ENCODE measurements at places on chromosomes 6 and 20.

GRCh38 chr6:7433121-7433617 lies 43.6 kb downstream of the RIOK1 start:
- DNase-seq: no peak

DNA sequence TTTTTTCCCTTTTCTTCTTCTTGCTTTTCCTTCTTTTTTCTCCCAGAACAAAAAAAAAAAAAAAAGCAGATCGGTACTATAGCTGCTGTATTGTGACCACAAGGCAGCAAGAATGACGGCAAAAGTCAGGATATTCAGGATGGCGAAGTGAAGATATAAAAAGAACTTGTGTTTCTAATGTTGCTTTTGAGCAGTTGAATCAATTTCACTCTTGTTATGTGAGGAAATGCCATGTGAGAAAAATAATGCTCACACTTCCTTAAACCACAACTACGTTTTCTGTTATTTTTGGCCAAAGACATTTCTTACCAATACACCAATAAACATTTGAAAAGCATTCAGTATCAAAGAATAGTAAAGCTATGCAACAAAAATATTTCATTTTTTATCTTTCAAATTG lies 510.5 kb downstream of the HACE1 start:
- no peak for DNase-seq

DNA sequence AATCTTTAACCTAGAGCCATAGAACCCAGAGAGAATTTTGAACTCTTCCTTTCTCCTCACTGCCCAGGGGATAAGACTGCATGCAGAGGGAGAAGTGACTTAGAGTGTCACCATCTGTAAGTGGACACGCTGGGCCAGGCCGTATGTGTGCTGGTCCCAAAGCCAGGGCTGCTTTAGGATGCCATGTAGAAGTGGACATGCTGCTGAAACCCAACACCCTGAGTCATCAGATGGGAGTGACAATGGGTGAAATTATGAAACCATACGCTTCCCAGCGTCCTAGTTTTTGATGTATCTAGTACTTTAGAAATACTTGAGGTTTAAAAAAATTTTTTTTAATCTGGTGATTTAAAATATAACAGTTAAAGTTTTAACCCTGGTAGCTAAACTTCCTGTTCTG lies 191.1 kb downstream of the FNDC1 start:
- DNase-seq: no peak

GRCh38 chr20:50704971-50705370 lies 13.6 kb upstream of the RIPOR3 start:
- no peak for DNase-seq

DNA sequence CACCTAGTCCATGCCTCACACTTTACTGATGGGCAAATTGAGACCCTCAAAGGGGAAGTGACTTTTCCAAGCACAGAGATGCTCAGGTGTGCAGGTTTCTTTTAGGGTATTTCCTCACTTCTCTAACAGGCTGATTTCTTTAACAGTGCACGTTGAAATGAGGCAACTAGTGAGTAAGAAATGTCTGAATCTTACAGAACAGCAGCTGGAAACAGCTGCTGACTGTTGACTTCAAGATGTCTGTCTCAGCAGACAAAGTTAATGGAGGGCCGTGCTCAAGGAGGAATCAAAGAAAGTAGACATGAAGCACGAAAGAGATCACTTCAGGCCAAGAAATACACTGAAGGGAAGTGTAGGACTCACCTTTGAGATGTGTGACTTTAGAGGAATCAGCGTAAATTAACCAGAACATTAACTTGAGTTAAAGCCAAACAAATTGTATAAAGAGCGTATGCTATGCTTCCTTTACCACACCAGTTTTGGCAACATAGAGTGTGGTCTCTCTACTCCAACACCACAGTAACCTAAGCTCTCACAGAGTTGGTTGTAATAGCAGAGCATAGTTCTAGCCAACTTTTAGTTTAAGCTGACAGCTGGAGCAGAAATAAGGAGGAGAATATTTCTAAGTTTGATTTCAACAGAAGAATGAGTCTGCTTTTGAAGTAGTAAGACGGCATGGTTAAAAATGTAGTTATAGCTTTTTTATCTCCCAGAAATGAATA lies 60.9 kb downstream of the SAMD3 start:
- no peak for DNase-seq

- no peak for DNase-seq
Observed at GRCh38 chr20:53463101-53463972, 130.3 kb downstream of the ZNF217 start.

DNA sequence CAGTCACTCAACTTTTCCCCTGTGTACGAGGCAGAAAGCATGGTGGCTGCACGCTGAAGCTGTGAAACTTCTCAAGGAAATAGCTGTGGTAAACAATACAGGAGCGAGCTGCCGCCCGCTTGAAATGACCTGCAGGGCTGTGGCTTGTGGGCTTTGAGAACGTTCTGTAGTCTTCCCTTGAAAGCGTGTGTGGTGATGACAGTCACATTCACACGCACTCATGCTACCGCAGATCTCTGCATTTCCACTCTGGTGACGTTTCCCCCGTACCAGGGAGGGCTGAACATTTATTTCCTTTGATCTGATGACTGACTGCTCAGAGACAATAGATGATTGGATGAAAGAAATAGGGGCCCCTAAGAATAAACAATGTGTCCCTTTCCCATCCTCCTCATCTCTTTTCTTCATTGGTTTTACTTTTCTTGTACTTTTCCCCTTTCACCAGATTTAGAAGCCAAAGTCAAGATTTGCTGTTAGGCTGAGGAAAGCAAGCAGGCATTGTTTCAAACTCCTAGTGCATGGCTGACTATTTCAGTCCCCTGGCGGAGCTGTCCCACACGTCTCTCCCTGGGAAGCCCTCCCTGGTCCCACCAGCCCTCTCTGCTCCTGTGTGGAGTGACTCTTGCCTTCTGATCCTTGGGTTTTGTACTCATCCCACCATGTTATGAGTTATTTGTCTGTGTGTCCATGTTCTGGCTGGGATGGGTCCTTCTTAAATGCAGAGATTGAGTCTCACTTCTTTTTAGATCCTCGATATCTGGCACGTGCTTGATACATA lies 3.9 kb downstream of the SYTL3 start:
- DNase-seq: peak; percentile 62

DNA sequence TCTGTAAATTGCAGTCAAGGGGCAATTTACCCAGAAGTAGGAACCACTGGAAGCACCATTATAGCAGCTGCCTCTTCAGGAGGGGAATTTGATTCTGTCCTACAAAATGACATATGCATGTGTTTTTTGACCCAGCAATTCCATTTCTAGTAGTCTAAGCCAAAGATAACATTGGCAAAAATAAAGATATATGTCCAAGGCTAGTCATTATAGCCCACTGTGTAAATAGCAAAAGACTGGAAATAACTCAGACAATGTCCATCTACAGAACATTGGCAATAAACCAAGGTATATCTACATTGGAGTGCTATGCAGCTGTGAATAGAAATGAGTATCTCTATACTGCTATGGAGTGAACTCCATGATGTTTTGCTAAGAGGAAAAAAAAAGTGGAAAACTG lies 12.5 kb upstream of the PANK2 start:
- DNase-seq: no peak

DNA sequence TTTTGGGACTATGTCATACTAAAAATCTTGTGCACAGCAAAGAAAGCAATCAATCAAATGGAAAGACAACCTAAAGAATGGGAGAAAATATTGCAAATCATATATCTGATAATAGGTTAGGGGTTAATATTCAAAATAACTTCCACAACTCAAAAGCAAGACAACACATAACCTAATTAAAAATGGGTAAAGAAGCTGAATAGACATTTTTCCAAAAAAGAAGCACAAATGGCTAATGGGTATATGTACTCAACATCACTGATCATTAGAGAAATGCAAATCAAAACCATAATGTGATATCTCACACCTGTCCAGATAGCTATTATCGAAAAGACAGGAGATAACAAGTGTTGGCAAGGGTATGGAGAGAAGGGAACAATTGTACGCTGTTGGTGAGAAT lies 53.0 kb downstream of the SYCP2L start:
- DNase-seq: no peak

DNA sequence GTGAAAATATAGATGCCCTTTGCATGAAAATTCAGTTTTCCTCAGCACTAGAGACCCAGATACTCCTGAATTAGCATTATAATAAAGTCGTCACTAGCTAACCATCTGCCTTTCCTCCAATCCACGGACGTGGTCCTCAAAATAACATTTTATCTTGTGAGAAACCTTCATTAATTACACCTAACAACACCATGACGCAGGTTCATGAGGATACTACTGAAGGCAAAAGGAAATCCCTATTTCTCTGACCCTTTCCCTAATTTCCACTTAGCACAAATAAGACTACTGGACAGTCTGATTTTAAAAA lies 1.3 kb upstream of the PNISR start:
- no peak for DNase-seq

GRCh38 chr6:138716013-138716412 lies 57.6 kb upstream of the CCDC28A start:
- DNase-seq: no peak

GRCh38 chr20:6067763-6068318 lies 14.0 kb upstream of the LRRN4 start:
- DNase-seq: no peak

GRCh38 chr6:6891125-6891721 lies 216.5 kb upstream of the RREB1 start:
- no peak for DNase-seq

- no peak for DNase-seq
Observed at GRCh38 chr6:144395014-144395413, 109.9 kb downstream of the UTRN start.

All from GDM1 (cell line).